ENCODE measurements at places on chromosomes 4 and X.

DNA sequence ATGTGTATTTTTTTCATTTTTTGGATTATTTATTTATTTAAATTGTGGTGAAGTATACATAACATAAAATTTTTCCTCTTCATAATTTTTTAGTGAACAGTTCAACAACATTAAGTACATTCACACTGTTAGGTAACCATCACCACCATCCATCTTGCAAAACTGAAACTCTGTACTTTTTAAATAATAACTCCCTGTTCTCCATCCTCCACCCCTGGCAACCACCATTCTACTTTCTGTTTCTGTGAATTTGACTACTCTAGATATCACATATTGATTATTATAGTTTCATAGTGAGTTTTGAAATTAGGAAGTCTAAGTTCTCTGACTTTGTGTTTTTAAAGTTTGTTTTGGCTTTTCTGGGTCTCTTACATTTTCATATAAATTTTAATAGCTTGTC lies 89.3 kb upstream of the STX18 start:
- DNase-seq: no peak

DNA sequence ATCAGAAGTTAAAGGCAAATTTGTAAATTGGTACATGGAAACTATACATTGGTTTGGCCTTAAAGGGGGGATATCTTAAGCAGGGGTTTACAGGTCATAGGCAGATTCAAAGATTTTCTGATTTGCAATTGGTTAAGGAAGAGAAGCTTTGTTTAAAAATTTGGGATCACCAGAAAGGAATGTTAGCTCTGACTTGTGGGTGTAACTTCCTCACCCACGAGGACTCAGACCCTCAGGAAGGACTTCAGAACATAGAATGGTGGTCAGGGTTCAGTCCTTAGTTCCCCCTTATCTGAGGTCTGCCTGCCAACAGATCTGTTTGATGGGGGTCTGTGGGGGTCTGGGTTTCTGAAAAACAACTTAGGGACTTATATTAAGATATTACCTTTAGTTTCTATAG lies 427.4 kb upstream of the DIPK2B start:
- DNase-seq: no peak

DNA sequence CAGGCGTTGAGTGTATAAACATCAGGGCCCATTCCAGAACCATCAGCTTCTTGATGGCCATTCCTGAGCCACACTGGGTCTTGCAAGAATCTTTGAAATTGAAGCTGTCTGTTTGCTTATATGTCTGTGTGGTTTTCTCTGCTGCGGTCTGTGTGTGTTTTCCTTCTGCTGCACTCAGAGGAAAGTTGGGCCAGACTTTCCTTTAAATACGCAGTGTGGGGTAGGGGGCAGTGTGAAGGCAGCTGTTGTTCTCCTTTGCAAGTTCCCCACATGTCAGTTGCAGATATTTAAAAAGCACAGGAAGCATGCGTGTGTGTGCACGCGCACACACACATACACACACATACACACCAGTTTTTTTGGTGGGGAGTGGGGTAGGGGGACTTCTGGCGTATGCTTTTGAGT lies 32.1 kb downstream of the CCKAR start:
- DNase-seq: no peak

- peak; percentile 35 for DNase-seq
Observed at GRCh38 chrX:20067709-20068561, 48.8 kb downstream of the MAP7D2 start.

GRCh38 chr4:144644368-144645101 lies 1.4 kb upstream of the HHIP start:
- no peak for DNase-seq

- no peak for DNase-seq
Observed at GRCh38 chrX:6052111-6052745, 176.4 kb downstream of the NLGN4X start.

GRCh38 chr4:139655116-139655515 lies 10.5 kb upstream of the MGST2 start:
- DNase-seq: no peak

DNA sequence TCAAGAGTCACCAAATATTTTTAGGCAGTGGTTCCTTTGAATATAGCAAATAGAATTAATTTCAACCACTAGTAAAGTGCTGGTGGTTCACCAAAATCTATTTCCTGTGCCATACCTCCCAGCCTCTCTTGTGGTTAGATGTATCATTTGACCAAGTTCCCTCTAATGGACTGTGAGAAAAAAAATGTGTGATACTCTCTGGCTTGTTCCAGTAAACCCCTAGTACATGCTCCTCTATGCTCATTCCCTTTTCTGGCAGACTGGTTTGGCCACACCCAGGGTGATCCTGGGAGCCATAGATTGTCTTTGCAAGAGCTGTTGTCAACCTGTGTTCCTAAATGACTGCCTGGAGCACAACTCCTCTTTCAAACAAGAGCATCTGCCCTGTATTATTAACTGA lies 109.5 kb downstream of the FRAS1 start:
- no peak for DNase-seq

GRCh38 chr4:4421356-4421755 lies 34.5 kb downstream of the NSG1 start:
- DNase-seq: no peak

GRCh38 chrX:10106806-10107205 lies 50.0 kb upstream of the CLCN4 start:
- no peak for DNase-seq

All from NCI-H2227 treated with DMSO at 0.1 percent for 48 hours (cell line).